Activated effector memory CD4-positive, alpha-beta T cell treated with anti-CD3 and anti-CD28 coated beads, Interleukin-2, amount 50 U/mL, for 16 hours (primary cell): ENCODE measurements at places on chromosomes 1 and 21.
A peak's percentile ranks its signal among the peaks of the same experiment; 100 is the strongest.

DNA sequence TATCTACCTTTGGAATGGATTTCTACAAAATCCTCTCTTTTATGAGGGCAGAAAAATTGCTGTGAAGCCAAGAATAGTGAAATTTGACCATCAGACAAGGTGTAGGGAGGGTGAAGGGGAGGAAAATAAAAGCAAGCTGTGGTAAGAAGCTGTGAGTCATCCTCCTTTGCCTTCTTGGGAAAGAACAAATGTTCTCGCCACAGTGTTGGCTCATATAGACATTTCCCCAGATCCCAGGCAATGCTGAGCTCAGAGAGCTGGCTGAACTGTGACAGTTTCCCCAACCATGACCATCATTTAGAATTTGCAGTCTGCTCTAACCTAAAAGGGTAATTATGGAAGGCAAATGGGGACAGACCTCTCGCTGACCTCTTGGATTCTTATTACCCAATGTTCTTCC lies 235.4 kb downstream of the PBX1 start:
- no peak for DNase-seq

DNA sequence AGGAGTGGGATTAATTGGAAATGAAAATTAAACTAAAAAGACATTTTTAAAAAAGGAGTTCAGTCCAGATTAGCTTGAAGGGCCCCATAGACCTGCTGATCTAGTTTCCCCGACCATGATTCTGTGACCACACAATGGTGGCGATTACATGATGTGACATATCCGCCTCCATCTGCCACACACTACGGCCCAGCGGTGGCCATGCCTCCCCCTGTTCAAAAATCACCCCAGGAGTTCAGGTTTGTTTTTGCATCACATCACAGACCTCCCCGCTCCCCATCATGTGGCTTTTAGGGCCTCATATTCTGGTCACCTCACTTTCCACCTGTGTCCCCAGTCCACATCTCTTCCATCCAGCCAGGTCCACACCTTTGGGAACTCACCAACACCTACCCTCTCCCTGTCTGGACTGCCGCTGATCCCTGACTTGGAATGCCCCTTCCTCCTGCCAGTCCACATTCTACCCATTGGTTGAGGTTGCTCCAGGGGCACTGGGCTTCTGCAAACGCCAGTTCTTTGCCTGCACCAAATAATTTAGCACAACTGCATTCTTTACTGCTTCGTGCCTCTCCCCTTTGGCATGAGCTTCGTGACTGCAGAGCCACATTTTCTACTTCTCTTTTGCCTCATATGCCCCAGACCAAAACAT lies 38.9 kb downstream of the CD247 start:
- no peak for DNase-seq

- no peak for DNase-seq
Observed at GRCh38 chr21:42636520-42637266, 16.7 kb upstream of the PDE9A start.

DNA sequence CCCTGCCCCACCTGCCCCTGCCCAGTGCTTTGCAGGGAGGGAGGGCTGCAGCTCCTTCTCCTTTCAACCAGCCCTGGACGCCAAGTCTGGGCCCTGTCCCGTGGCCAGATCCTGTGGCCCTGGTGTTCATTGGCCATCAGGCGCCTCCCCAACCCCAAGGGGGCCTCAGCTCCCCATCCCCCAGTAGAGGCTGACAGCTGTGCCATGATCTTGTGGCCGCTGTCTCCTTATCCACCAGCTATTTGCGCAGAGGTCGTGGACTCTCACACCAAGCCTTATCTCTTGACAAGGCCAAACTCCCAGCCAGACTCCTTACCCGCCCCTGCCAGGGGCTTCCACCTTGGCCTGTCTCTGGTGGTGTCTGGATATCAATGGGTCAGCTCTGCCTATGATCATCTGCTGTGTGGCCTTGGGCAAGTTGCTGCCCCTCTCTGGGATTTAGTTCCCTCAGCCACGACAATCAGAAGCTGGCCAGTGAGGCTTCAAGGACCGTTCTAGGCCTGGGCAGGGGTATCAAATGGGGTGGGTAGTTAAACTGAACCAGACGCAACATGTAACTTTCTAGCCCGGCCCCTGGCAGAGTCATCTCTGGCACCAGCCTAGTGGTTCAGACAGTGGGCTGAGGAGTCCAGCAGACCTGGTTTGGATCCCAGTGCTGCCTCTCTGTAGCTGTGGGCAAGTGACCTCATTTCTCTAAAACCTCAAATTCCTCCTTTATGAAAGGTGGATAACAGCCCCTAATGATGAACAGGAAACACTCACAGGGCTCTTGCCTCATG lies 3.3 kb upstream of the COL8A2 start:
- DNase-seq = no peak

- no peak for DNase-seq
Observed at GRCh38 chr1:99659755-99660210, 13.9 kb downstream of the PALMD start.

DNA sequence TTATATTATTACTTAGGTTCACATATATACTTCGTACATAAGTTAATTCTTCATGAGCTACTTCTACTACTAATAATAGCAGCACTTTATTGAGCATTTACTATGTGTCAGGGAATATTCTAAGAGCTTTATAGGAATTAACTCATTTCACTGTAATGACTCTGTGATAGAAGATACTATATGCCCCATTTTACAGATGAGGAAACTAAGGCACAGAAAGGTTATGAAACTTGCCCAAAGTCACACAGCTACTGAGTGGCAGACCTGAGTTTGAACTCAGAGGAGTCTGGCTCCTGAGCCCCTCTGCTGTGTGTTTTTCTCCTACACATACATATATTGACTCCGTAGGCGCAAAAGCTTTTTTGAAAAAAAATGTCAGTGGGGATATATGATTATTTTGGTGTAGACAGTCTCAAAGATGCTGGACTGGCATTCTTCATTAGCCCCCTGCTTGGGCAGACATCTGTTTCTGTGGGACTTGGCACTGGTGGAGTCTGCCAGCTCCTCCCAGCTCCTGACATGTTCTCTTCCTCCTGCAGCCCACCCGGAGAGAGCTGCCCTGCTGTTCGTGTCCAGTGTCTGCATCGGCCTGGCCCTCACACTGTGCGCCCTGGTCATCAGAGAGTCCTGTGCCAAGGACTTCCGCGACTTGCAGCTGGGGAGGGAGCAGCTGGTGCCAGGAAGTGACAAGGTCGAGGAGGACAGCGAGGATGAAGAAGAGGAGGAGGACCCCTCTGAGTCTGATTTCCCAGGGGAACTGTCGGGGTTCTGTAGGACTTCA lies 70.9 kb downstream of the TCP10L start:
- no peak for DNase-seq

DNA sequence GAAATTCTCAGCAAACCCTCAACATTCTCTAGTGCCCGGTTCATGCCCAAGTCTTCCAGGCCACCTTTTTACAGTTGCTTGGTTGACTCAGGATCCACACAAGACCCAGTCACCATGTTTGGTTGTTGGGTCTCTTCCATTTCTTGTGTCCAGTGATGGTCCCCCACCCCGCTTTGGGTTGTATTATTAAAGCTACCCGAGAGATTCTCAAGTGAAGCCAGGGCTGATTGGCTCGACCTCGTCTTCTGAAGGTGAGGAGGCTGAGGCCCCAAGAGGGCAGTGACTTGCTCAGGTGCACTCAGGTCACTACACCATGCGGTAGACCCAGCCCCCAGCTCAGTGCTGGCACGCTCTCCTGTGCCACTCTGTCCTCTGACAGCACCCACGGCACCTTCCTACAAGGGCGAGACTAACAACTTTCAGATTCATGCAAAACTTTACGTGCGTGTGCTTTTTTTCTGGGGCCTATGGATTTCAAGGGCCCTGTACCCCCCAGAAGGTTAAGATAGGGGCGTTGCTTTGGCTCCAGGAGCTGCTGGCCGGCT lies 50.3 kb downstream of the CAPN9 start:
- no peak for DNase-seq

- peak; percentile 84 for DNase-seq
Observed at GRCh38 chr1:193058529-193059281, 455 bp downstream of the UCHL5 start.

GRCh38 chr1:219514728-219515127 lies 98.2 kb downstream of the ZC3H11B start:
- no peak for DNase-seq

DNA sequence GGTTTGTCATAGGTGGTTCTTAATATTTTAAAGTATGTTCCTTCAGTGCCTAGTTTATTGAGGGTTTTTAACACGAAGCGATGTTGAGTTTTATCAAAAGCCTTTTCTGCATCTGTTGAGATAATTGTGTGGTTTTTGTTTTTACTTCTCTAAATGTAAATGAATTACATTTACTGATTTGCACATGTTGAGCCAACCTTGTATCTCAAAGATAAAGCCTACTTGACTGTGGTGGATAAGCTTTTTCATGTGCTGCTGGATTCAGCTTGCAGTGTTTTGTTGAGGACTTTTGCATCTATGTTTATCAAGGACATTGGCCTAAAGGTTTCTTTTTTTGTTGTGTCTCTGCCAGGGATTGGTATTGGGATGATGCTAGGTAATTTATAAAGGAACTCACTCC lies 142.5 kb downstream of the PRDM2 start:
- no peak for DNase-seq

DNA sequence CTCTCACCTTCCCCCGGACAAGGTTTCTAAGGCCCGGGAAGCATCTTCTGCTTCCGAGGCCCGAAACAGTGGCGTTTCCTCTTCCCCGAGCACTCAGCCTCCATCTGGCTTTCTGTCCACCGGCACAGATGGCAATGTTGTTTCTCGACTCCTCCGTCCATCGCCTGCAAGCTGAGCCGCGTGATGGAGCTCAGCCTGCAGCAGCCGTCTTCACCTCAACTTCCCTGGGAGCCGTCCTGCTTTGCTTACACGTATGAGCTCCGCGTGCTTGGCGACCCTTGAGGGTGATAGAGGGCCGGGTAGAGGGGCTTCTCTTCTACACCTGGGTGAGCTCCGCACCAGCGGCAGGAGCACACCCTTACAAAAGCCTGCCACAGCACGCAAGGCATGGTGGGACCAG lies 80.4 kb downstream of the AJAP1 start:
- no peak for DNase-seq

- no peak for DNase-seq
Observed at GRCh38 chr1:36802018-36802417, 232.3 kb downstream of the GRIK3 start.

DNA sequence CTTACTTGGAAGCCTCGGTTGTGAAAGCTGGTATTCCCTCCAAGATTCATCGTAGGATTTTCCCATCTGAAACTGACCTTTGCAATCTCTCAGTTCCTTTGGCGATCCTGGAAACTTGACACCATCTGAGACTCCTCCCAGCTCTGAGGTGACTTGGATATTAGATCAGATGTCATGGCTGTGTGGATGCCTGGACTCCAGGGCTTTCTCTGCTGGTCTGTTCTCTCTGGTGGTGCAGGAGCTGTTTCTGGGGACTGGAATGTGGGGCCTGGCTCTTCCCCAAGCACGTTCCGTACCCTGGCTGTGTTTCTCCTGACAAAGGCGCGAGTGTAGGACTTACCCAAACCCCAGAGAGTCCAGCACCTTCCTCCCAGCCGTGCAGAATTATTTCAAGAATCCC lies 252.2 kb downstream of the RPS6KC1 start:
- DNase-seq = no peak

- no peak for DNase-seq
Observed at GRCh38 chr1:45329445-45329844, 2.8 kb downstream of the HPDL start.

DNA sequence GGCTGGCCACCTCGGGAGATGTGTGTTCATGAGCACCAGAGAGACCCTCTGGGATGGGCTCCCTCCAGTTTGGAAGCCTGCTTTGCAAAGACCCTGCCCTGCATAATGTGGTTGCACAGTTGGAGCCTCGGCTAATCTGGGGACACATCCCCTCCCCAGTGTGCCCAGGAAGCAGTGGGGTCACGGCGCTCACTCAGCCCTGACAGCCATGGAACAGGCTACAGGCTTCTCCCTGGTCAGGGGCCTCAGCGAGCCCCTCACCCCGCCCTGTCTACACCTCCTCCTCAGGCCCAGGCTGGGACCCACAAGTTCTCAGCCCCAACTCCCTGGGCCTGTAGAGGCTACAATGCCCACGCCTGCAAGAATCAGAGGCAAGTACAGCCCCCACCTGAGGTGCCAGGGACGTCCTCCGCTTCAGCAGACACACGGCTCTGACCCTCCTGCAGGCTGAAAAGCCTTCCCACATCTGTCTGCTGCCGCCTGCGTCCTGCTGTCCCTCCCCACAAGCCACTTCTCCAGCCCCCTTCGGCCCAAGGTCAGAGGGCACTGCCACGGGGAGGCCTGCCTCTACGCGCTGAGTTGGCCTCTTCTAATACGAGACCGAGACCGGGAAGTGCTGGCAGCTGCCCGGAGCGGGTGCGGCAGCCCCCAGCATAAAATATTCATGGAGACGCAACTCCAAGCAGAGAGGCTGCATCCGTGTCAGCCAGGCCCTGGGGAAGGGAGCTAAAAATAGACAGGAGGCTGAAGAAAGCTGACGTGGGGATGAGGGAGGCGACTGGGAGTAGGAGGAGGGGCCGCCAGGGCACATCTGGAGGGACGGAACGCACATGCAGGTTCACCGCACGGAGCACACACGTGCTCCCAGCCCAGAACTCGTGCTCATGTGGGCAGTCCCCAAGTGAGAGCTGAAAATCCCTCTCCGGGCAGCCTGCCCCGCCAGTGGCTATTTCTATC lies 15.2 kb upstream of the GPR153 start:
- DNase-seq = no peak

- DNase-seq = no peak
Observed at GRCh38 chr1:51919684-51920083, 41.2 kb upstream of the NRDC start.

GRCh38 chr1:16217061-16217785 lies 4.8 kb upstream of the ARHGEF19 start:
- DNase-seq = peak; percentile 97
